ENCODE measurements at places on chromosomes 2 and 18.

DNA sequence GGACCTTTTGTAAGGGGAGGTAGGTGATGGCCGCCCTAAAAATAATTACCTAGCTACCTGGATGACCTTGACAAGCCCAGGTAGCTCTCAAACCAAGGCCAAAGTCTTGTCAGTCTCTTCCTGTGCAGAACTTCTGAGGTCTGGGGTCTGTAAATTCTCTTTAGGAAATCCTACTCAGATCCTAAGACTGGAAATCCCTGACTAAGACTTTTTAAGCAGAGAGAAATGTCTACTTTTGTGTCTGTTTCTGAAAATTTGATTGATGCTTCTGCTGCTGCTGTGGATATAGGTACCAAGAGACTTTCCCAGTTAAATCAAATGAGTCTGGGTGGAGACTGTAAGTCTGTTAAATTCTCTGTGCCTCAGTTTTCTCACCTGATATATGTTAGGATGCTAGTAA, 36.9 kb upstream of the SIX3 start:
- DNase-seq: no peak

- no peak for DNase-seq
Measured at GRCh38 chr2:23383100-23383499, 1.9 kb upstream of the KLHL29 start.

DNA sequence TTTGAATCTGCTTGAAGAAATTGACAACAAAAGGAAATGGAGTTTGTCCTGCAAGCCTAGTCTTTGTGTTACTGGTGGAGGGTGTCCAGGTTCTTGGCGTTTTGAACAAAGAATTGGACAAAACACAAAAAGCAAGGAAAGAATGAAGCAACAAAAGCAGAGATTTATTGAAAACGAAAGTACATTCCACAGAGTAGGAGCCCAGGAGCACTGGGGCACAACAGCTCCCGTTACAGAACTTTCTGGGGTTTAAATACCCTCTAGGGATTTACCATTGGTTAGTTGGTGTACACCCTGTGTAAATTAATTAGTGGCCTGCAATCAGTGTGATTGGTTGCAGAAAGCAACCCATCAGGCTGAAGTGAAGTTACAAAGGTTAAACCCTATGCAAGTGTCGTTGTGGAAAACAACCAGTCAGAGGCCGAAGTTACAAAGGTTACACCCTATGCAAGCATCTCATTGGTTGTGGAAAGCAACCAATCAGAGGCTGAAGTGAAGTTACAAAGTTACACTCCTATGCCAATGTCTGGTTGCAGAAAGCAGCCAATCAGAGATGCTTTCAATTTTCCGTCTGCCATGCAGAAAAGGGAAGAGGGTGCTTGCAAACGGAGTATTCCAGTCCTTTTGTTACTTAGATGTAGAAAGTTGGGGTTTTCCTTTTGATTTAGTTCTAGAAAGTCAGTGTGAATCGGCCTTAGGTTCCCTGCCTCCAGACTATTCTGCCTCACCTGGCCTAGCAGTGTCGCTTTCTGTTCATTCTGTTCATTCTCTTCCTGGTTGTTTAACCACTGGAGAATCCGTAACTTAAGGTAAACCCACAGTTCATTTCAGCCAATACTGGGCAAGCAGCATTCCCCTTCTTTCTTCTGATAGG, 47.6 kb upstream of the PTH2R start:
- DNase-seq: no peak

DNA sequence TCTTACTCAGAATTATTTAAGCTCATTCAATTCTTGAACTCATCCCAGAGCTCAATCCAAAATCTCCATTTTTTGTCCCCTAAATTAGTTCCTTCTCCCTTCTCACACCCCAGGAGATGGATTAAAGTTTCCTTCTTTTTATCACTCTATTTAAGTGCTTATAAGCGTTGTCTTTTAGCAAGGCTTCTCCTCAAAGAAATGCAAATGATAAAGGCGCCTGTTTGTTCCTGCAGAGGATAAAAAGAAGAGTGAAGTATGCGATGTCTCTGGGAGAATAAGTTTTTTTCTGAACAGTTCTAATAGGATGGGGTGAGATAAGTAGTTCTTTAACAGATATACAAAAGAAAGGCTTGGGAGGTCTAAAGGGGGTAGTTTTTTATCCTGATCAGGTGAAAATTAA, 303.3 kb downstream of the CNTNAP5 start:
- no peak for DNase-seq

GRCh38 chr2:237480556-237480955, 6.5 kb upstream of the MLPH start:
- no peak for DNase-seq

DNA sequence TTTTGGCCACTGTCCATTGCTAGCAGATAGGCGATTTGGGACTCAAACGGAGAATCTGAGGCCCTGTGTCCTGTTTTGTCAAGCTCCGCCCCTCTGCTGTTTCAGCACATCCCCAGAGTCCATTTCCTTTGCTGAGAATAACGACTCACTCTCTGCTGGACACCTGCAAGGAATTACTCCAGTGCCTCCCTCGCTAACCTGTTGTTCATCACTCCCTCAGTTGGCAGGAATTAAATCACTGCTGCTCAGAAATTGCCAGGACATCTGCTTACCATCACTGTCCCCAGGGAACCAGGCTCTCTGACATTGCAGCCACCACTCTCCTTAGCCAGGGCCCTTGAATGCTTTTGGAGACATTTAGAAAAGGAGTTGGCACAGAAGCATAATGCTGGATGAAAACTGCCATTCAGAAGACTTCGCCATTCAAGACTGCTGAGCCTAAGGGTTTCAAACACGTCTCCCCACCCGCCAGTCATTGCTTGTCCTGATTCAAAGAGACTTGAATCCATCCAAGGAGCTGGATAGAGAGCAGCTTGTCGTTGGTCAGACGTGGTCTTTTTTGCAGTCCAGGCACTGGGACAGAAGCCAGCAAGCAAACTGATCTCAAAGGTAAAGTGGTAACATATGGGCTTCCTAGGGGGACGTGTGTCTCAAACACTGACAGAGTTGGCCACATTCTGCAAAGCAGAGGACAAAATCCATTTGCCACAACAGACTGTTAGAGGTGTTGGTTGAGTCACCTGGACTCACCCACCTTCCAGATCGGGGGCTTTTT, 155.3 kb downstream of the UXS1 start:
- no peak for DNase-seq

DNA sequence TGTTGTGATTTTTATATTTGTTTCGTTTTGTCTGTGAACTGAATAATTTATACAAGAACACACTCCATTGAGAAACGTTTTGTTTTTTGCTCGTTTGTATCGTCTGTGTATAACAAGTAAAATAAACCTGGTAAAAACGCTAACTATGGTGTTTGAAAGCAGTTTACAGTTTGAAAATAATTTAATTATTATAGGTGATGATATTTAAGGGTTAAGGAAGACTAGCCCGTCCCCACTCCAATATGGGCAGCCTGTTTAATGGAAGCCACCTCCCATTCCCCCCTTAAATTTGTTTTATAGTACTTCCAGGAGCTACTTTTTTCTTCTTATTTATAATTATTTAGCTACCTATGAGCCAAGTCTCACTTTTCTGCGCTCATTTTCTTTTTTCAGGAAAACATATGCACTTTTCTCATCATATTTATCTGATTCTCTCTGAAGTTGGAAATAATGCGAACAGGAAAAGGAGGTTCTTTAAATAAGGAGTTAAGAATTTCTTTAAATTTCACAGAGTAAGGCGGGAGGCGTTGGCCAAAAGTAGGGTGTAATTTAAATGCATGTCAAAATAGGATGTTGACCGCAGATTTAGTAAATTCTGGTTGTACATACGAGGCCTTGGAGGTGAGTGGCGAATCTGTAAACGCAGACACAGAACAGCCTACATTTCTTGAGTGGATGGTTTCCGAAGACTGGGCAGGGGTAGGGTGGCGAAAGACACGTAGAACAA, 9.8 kb downstream of the TBR1 start:
- no peak for DNase-seq

- no peak for DNase-seq
Measured at GRCh38 chr2:75311993-75312392, 112.7 kb upstream of the TACR1 start.

DNA sequence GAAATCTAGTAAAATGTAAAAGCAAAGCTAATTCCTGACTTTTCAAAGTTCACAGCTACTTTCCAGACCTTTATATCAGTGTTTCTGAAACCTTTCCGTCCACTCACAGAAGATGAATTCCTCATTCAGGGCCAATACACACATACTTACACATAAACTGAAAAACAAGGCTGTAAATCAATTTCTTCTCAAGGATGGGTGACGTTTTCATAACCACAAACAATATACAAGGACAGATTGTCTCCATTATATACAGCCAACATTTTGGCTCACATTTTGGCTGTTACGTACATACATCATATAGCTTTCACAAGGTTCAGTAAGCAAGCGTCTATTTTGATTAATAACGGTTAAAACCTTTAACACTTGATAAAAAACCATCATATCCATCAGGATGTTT, 1.4 kb downstream of the RPRD1A start:
- no peak for DNase-seq

DNA sequence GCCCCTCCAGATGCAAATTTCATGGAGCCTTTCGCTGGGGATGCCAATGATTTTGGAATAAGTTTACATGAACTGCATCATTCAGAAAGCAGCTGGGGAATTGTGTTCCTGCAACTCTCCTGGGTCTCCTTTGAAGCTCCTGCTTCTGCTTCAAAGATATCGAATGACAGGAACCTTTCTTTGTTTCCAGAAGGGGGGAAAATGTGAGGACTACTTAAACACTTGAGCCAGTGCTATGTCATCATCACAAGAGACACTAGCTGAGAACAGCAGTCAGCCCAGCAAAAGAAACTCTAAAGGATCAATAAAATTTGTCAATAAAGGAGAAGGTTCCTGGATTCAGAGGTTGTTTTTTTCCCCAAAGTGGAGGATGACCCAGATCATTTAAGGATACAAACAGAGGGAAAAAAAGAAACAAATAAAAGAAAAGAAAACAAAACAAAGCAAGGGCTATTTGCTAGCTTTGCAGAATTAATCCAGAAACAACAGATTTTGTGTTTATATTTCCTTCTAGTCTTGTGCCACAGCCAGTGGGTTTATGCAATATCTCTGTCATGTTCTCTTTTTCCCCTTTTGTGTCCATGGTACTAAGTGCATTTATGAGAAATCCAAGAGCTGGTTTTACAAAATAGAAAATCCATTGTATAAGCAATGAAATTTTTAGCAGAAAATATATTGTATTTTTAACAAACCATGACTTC, 463.7 kb downstream of the CDH2 start:
- DNase-seq: no peak

DNA sequence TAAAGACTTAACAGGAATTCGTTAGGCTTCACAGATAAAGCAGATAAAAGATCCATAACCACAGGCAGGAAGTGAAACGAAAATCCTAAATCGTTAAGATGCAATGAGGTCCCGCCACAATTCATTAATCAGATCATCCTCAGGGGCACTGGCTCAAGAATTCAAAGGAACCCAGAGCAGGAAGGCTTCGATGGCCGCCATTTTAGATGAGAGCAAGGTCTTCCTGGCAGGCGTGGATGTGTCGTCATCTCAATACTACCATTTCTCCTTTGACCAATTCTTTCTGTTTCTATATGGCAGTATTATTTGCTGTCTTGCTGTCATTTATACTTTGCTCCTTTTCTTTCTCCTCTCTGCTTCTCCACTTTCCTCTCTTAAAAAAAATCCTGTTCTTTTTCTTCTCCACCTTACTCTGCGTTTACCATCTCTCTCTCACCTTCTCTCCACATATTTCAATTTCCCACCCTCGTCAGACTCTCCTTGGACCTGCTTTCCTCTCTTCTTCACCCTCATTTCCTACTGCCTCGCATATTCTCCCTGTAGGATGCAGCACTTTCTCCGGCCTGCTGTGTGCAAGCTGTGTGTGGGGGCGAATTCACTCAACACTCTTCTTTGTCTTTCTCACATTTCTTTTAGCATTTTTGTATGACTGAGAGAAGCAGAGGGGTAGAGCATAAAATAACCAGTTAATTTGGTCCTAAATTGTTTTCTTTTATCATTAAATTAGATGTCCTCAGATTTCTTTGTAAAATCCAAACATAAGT, 35.1 kb upstream of the LHCGR start:
- no peak for DNase-seq

DNA sequence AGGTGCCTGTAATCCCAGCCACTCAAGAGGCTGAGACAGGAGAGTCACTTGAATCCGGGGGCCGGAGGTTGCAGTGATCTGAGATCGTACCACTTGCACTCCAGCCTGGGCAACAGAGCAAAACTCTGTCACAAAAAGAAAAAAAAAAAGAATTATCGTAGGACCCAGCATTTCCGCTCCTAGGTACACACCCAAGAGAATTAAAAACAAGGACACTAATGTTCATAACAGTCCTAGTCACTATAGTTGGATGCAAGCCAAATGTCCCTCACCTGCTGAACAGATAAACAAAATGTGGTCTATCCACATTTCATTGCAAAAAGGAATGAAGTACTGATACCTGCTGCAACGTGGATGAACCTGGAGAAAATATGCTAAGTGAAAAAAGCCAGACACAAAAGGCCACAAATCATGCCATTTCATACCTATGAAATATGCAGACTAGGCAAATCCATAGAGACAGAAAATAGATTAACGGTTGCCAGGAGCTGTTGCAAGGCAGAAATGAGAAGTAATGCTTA, 21.2 kb downstream of the ADRA2B start:
- no peak for DNase-seq

GRCh38 chr2:117716505-117716904, 98.0 kb upstream of the DDX18 start:
- no peak for DNase-seq

DNA sequence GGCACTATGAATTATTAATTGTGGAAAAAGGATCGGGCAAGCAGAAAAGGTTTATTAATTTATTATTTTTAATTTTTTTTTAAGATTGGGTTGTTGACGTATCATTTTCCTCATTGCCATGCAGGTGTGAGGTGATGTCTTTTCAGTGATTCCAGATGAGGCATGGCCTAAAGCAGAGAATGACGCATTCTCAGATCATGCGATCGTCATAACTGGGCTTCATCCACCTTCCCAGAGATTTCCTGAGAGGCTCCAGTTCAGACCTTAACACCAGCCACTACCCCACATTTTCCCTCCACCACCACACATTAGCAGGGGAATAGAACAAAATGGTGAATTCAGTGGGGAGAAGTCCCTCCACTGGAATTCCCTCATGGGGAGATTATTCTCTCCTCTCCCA, 518.4 kb upstream of the SPHKAP start:
- no peak for DNase-seq

DNA sequence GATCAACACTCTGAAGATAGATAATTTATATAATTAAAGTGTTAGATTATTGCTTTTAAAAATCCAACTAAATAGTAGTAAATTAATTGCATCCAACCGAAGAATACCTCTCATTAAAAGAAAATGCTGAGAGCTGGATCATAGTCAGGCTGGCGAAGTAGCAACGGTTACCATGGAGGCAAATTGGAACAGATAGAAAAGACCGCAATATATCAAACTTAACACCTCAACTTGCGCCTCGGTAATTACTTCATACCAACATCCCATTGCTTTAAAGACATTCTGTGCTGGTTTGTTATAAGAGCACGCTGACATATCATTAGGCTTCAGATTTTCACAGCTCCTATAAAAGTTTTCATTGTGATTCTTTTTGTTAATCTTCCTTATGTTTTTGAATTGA, 183.8 kb upstream of the ZC3H15 start:
- DNase-seq: no peak

DNA sequence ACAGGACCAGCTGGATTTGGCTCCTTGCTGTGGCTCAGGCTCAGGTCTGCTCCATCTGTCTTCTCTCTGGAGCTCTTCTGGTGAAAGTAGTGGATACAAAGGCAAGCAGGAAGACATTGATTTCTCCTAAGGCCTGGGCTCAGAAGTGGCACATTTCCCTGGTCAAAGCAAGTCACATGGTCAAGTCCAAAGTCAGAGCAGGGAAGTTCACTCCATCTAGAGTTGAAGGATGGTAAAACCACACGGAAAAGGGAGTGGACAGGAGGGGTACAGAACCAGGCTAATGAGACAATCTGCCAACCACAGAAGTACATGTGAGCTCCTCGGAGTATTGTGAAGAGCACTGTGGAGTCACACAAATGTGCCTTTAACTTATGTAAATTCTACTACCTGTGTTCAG, 66.1 kb downstream of the MARCO start:
- DNase-seq: no peak

Measured in stimulated activated naive CD8-positive, alpha-beta T cell treated with anti-CD3 and anti-CD28 coated beads, Interleukin-15, Interleukin-2, amounts not matched to agents 100 U/mL and 50 U/mL, for 24 hours (primary cell).